ENCODE measurements at places on chromosomes 13 and 19. TPM values are rescaled to one million over a fixed set of nuclear protein-coding genes. Genes with fewer than 3 reads are reported as not detected.

- H3K4me3 ChIP-seq, result no peak overlapping the region
- no peaks in the 10 kb centered on the region for H3K27me3 ChIP-seq
- no peak overlapping the region for H3K27ac ChIP-seq
- H3K4me1 ChIP-seq, result no peaks in the 10 kb centered on the region
- DNase-seq, result no peak
Measured at GRCh38 chr13:98273824-98274742, 97.0 kb upstream of the RNF113B start.

The PDS5B gene
- 52.9 TPM for total RNA-seq

The GJB6 gene
- total RNA-seq, result not detected

DNA sequence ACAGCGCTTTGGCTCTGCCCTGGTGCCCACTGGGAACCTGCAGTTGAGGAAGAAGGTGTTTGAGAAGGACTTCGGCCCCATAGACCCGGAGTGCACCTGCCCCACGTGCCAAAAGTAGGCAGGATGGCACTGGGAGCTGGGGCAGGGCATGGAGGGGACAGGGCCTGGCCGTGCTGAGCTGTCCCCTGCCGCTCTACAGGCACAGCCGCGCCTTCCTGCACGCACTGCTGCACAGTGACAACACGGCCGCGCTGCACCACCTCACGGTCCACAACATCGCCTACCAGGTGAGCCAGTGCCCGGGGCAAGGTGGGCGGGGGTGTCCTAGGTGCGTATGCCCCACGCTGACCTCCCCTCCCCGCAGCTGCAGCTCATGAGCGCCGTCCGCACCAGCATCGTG lies 5.1 kb upstream of the DNM2 start:
- DNase-seq, result no peak
- no peak overlapping the region for H3K4me3 ChIP-seq
- no peak overlapping the region for H3K27ac ChIP-seq
- no peaks in the 10 kb centered on the region for H3K4me1 ChIP-seq
- H3K36me3 ChIP-seq, result no peaks in the 10 kb centered on the region
- H3K27me3 ChIP-seq, result no peaks in the 10 kb centered on the region

The ZNF850 gene
- total RNA-seq, result 3.6 TPM

GRCh38 chr13:111449041-111449440 lies 128.6 kb downstream of the TEX29 start:
- no peak for DNase-seq
- no peak overlapping the region for H3K27ac ChIP-seq
- H3K4me3 ChIP-seq, result no peak overlapping the region

The GPR18 gene
- total RNA-seq, result 0.24 TPM

- DNase-seq, result no peak
- no peak overlapping the region for H3K4me3 ChIP-seq
- H3K36me3 ChIP-seq, result no peaks in the 10 kb centered on the region
- H3K27ac ChIP-seq, result no peak overlapping the region
Measured at GRCh38 chr13:44470638-44471562, 97.3 kb downstream of the SERP2 start.

DNA sequence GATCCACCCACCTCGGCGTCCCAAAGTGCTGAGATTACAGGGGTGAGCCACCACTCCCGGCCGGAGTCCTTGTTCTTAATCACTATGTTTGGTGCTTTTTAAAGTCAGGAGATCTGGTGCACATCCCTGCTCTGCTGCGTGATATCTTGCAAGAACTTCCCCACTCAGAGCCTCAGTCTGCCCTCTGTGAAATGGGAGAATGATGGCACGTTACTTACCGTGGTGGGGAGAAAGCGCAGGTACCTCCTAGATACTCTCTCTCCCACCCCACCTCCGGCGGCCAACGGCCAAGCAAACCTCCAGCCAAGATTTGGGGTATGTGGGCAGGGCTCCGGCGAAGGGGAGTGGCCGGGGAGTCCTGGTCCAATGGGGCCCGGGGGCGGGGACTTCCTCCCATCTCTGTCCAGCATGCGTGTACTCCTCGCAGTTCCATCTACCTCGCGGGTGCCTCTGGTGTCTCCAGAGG lies at the start of gene RYR1:
RYR1 (plus strand) TSS at position 424 of the 466 bp plus-strand sequence. CDS start 139 bp downstream, outside the sequence.
- H3K36me3 ChIP-seq, result no peaks in the 10 kb centered on the region
- H3K27ac ChIP-seq, result no peak within 1 kb of the TSS
- H3K4me1 ChIP-seq, result no peaks in the 10 kb centered on the region
- peak; percentile 81 for DNase-seq
- no peak within 1 kb of the TSS for H3K4me3 ChIP-seq

GRCh38 chr19:39360599-39360998 lies 18.4 kb downstream of the SAMD4B start:
- H3K4me1 ChIP-seq, result no peaks in the 10 kb centered on the region
- H3K4me3 ChIP-seq, result no peak overlapping the region
- H3K27ac ChIP-seq, result no peak overlapping the region
- no peaks in the 10 kb centered on the region for H3K36me3 ChIP-seq
- H3K27me3 ChIP-seq, result no peaks in the 10 kb centered on the region

DNA sequence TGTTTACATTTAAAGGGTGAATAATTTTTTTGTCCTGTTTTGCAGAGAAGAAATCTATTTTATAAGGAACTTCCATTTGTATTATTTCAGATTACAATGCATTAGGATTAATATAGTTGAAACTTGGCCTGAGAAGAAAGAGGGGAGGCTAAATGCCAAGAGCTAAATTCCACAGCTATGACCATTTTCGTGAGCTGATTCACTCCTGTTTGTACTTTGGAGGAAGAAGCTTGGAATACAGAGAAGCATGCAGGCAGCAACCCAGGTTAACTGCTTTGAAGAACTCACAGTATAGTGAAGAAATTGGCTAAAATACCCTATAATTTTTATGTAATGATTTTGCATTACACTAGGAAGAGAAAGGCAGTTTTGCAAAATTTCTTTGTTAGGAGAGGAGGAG lies 309.4 kb upstream of the KLF12 start:
- no peaks in the 10 kb centered on the region for H3K36me3 ChIP-seq
- no peaks in the 10 kb centered on the region for H3K27me3 ChIP-seq
- no peak overlapping the region for H3K27ac ChIP-seq
- H3K4me1 ChIP-seq, result peaks cover 2% of the 10 kb centered on the region
- no peak overlapping the region for H3K4me3 ChIP-seq

Data from aorta (tissue), 5 donors.